ENCODE measurements at places on chromosomes 3 and 15.

GRCh38 chr3:53583161-53583690 is 88.8 kb downstream of the CACNA1D start:
- no peak for DNase-seq

DNA sequence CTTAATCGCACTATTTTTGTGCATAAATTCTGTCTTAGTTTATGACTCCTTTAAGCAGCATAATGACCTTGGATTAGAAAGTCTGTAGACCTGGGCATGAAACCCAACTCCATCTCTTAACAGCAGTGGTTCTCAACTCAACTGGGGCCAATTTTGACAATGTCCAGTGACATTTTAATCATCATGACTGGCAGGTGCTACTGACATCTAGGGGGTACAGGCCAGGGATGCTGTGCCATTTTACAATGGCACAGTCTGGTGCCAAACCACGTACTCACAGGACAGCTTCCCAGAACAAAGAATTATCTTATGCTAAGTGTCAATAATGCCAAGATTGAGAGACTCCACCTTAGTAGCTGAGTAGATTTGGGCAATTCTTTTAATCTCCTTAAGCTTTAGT is 405.0 kb downstream of the NTRK3 start:
- DNase-seq: no peak

DNA sequence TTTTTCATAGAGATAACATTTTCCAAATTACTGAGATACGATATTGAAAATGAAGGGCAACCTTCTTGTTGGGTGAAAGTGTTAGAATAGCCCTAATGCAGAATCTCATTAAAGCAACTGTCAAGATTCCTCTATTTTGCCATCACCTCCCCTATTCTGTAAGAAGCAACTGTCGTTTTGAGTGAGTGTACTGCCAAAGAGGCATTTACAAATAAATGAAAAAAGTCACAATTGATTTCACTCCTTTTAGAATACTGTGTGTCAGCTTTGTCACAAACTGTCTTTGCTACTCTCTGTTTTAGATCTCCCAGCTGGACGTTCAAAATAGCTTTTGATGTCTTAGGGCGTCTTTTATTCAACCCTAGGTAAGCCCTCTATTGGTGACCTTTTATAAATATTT is 322.8 kb upstream of the NAALADL2 start:
- DNase-seq: no peak

DNA sequence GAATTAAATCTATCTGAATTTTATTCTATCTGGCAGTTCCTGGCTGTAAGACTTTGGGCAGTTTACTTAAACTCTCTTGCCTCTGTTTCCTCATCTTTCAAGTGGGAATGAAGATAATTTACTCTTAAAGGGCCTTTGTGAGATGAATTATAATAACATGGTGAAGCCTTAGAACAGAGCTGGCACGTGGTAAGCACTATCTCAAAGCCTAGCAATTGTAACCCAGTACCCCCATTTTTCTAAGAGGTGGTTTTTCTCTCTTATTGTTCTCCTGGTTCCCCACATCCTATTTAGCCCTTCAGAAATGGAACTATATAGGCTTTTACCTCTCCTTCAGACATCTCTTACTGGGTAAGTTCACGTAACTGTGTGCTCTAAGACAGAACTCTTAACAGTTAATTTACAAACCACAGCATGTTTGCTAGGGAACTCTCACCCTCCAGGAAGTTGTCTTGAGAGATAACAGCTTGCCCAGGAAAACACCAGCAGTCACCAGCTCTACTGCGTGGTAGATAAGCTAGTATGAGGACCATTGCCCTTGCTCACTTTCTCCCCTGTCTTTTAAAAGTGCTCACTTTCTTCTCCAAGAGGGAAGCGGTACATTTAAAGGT is 12.3 kb upstream of the CRBN start:
- no peak for DNase-seq

DNA sequence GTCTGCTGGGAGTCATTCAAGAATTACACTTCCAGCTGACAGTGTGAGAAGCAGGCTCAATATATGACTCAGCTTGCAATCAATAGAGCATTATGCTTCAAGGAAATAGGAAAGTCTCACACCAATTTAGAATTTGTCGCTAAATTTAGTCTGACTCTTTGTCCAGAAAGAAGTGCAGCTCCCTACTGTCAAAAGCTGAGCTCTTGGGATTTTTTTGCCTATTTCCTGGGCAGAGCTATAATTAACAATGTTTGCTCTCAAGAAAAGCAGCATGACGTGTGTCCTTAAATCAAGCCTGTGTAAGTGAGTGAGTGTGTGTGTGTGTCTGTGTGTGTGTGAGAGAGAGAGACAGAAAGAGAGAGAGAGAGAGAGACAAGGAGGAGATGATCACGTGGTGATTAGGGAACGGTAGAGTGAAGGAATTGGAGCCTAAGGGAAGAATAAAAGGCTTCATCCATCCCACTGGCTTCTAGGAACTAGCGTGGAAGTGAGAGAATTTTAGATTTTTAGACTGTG is 16.4 kb upstream of the SLC35G2 start:
- no peak for DNase-seq

DNA sequence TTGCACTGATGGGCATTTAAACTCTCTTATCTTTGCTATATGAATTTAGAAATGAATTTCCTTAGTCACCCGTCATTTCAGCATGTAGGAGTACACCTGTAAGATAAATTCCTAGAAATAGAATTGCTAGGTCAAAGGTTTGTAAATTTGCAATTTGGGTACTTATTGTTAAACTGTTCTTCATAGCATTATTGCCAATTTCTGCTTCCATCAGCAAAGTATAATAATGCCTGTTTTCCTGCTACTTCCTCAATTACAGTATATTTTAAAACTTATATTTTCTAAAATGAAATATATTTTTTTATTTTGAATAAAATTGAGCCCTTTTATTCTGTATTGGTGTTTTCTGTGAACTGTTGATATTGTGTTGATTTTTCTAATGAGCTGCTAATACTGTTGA is 16.3 kb upstream of the MCF2L2 start:
- no peak for DNase-seq

DNA sequence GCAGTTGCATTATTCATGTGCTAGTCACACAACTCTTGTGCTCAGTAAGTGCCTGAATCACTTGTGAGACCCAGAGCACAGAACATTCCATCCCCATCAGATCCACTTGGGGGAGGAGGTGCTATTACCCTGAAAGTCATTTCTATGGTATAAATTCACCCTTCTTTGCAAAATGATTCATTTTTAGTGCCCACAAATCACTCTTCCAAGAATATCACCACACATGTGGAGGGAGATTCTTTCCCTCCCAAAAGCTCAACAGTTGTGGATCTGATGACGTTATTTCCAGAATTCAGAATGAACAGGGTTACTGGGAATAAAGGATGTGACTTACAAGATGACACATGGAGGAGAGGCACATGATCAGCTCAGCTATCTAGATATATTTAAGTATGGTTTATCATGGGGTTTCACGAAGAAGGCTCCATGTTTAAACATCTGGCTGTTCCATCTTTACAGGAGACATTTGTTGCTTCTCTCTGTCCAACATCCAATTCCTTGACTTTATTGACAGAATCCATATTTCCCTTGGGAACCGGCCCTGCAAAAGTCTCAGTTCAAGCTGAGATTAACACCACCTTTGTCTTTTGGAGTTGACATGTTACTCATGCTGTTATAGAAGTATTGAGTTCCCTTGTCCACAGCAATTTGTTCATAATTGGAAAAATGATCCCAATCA is 214.2 kb upstream of the PROK2 start:
- DNase-seq: no peak

DNA sequence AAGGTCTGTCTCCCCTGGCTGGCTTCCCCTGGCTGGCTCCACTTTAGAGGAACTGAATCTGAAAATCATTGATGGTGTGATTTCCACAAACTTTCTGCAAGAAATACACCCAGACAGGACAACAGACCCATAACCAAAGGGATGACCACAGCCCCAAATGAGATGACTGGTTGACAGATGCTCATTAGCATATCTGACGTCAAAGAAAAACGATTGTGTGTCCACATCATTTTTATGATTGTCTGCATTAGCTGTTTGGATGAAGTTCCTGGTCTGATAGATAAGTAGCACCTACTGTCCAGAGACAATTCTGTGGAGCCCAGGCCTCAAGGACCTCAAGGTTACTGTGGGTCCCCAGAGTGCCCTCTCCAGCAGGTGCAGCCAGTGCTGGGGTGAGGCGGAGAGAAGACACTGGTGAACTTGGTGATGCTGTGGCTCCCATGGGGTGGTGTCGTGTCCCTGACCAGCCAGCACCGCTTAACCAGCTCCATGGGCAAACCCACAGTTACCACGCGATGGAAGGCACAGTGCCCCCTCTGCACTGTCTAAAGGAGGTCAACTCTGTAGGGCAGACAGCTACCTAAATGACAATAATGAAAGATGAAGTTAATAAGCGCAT is 127.4 kb downstream of the NSMCE3 start:
- no peak for DNase-seq
